ENCODE measurements at places on chromosomes 1 and 21.

GRCh38 chr1:39398278-39399021 lies 93.0 kb upstream of the BMP8A start:
- DNase-seq, result peak; percentile 58

- DNase-seq, result no peak
These were observed 7.1 kb downstream of the KLF18 start for GRCh38 chr1:44134071-44134920.

DNA sequence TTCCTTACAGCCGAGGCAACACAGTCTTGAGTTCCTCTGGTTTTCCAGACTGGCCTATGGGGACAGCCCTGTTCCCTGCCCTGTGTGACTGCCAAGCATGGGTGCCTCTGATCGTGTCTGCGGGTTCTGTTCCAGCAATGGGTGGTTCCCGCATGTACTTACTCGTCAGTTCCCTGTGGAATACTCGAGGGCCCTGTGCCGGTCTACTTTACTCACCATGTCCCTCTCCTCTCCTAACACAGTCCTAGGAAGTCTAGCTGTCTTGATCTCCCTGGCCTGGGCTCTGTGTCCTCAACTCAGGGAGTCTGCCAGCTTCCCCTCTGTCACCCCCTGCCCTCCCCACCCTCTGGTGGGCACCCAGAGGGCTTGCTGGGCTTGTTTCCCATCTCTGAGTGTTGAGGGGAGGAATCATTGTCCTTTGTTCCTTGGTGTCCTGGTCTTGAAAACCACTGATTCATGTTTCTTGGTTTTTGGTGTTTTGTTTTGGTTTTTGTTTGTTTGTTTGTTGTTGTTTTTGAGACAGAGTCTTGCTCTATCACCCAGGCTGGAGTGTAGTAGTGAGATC lies 36.0 kb downstream of the TRAPPC10 start:
- DNase-seq, result no peak

DNA sequence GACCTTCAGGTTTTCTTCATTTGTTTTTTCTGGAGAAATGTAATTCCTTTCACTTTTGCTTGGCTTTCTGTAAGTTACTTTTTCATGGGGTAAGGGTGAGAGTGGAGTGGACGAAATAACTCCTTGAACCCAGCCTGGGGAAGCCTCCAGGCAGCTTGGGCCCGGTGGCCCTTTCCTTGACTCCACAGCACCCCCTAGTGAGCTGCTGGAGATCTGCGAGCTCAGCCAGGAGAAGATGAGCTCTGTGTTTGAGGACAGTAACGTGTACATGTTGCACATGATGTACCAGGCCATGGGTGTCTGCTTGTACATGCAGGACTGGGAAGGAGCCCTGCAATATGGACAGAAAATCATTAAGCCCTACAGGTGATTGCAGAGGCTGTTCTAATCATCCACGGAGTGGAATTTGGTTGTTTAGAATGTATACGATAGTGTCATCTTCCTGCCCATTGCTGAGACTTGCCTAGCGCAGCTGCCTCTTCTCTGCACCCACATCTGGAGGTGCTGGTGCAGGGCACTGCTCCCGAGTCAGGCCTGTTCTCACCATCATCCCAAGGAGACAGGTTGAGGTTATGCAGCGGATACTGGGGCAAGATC lies 51.0 kb downstream of the SMYD2 start:
- DNase-seq, result peak; percentile 27

- DNase-seq, result no peak
These were observed 150.3 kb downstream of the PEX14 start for GRCh38 chr1:10625076-10625475.

DNA sequence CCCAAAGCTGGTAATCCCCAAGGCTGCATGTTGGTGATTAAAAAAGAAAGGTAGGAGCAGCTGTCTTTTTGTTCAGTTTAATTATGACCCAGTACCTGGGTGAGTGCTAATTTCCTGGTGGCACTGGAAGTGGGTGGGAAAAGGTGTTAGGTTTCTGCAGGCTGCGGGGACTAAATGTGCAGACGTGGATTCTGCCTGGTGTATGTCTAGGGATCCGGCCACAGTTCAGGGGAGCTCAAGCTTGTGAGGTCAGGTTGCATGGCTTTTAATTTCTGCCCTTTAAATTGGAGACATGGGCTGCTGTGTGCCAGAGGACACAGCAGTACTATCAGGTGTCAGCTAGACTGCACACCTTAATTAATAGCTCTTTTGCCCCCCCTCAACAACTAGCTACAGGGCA lies 20.3 kb upstream of the TBX19 start:
- DNase-seq, result no peak

DNA sequence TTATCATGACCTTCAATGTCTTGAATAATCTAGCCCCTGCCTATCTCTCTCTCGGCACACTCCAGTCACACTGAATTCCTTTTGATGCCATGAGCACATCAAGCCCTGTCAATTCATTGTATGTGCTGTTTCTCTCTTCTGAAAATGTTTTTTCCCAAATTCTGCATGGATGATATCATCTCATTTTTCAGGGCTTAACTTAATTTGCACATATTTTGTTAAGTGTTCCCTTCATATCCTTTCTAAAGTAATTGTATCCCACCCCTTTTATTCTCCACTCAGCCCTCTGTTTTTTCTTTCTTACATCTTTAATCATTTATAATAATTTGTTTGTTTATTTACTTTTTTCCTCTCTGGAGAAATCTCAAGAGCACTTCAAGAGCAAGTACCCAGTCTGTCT lies 149.9 kb downstream of the ZNF326 start:
- DNase-seq, result no peak

- no peak for DNase-seq
These were observed 210.3 kb downstream of the SETD4 start for GRCh38 chr21:35850029-35850428.

DNA sequence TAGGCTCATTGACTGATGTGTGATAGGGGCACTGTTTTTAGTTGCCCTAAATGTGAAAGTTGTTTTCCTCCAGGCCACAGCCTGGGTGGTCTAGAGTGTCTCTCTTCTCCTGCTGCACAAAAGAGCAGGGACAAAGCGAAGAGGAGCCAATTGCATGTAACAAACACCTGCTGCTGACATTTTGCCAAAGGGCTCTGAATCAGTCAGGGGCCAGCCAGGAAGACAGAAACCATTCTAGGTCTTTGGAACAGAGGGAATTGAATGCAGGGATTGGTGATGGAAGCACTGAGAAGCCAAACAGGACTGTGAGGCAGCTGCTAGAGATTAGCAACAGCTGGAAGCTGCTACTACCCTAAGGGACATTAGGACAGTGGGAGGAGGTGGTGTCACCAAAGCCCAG lies 185.3 kb upstream of the POU3F1 start:
- no peak for DNase-seq

DNA sequence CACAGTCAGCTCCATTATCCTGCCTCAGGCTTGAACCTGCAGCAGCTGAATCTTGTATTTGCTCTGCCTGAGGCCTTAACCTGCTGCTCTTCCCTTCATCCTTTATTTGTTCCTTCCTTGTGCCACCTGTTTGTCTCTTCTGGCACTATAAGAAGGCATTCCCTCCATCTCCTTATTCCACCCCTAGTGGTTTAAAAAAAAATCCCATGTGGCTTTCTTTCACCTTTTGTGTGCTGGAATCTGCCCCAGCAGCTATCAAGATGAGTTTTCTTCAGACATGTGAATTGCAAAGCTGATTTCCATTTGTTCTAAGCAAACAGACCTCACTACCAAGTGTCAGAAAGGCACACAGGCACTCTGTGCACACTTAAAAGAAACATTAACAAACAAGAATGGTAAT lies 294.6 kb downstream of the TTLL7 start:
- DNase-seq, result no peak

GRCh38 chr21:33968080-33968994 lies 52.7 kb upstream of the ATP5PO start:
- DNase-seq, result no peak

DNA sequence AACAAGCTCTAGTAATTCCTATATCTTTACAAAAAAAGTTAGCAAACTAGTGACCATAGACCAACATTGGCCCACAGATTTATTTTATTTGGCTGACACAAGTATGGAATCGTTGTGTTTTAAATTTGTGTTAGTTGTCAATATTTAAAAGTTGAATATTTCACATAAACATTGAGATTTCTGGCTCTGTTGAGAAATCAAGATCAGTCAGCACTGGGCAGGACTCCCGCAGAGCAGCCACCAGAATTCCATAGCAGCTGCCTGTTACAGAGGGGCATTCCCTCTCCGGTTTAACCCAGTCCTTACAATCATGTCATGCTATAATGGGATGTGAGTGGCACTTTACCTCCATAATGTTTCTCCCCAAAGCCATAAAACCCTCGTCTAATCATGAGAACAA lies 79.2 kb upstream of the NRIP1 start:
- no peak for DNase-seq

- no peak for DNase-seq
These were observed 160.0 kb downstream of the NEGR1 start for GRCh38 chr1:72122099-72122880.

Measured in Peyer's patch (tissue), 4 donors.